ENCODE measurements at places on chromosomes 6 and 20.

GRCh38 chr6:150846641-150847040 is 18.9 kb upstream of the MTHFD1L start:
- no peak for DNase-seq

DNA sequence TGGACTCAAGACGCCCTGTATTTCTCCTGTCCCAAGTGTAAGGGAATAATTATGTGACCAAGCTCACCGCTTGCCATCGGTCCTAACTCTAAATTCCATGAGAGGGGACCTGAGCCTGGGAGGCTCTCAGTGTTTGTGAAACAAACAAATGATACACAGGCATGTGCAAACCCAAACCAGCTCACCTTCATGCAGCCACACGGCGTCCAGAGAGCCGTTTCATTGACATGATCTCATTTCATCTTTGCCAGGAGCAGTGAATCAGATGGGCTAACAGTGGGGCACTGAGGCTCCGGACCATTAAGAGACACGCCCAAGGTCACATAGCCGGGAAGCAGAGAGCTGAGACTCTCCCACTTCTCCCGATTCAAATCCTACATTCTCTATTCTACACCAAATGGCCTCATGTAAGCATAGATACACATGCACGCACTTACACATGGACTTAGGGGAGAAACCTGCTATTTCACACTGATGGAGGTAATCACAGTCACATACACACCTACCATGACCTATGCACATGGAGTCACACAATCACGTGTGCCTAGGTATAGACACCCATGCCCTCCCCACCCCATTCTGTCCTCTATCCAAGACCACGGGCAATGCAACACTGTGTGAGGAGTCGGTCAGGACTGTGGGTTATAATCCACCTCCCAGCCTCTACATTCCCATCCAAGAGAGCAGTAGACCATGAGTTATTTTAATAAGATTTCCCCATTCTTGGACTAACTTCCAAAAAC is 1.1 kb downstream of the BNIP5 start:
- DNase-seq = no peak

DNA sequence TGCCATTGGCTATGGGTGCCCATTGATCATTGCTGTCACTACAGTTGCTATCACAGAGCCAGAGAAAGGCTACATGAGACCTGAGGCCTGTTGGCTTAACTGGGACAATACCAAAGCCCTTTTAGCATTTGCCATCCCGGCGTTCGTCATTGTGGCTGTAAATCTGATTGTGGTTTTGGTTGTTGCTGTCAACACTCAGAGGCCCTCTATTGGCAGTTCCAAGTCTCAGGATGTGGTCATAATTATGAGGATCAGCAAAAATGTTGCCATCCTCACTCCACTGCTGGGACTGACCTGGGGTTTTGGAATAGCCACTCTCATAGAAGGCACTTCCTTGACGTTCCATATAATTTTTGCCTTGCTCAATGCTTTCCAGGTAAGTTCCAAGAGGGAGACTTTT is 16.4 kb downstream of the ADGRF4 start:
- no peak for DNase-seq

- no peak for DNase-seq
These were observed 34.1 kb downstream of the RAB44 start for GRCh38 chr6:36731622-36732310.

DNA sequence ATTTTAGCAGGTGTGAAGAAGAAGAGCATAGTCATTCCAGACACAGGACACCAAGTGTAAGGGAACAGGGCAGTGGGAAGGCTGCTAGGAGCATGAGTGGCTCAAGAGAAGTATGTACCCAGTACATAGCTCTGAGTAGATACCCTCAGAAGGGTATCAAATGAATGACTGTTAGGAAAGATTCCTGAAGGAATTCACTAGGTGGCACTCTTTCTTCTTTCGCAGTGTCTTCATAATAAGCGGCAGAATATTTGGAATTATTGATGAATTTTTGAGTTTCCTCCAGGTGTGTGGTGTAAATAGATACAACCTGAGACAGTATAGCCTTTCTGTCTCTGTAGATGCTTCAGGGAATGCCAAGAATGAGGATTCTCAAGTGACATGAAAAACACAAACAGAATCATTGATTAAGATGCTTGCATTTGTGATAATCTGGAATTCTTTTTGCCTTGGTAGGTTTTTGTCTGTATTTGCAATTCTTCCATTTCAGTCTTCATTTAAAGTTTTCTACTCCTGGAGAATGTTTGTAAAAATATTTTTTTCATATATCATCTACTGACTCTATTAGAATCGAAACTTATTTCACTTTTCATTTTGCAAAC is 264.3 kb upstream of the RIMS1 start:
- no peak for DNase-seq

DNA sequence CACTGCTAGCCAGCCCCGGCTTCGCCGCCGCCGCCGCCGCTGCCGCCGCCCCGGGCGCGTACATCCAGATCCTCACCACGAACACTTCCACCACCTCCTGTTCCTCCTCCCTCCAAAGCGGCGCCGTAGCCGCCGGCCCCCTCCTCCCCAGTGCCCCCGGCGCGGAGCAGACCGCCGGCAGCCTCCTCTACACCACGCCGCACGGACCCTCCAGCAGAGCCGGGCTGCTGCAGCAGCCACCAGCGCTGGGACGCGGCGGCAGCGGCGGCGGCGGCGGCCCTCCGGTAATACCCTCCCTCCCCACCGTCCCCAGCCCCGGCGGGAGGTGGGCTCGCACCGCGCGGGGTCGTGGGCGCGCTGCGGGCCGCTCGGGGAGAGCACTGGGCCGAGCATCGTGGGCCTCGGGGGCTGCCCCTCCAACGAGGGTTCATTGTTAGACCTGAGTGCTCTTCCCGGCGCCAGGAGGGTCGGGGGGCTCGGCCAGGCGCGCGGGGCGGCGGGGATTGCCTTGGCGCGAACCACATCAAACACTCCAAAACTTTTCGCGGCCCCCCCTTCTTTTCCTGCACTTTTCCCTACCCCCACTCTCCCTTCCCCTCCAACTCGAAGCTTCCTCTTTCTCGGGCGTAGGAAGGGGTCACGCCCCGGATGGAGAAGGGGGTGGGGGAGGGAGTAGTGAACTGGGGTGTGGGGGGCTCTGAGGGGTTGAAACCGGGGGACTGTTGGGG is 827 bp downstream of the E2F3 start:
- DNase-seq = peak; percentile 41

DNA sequence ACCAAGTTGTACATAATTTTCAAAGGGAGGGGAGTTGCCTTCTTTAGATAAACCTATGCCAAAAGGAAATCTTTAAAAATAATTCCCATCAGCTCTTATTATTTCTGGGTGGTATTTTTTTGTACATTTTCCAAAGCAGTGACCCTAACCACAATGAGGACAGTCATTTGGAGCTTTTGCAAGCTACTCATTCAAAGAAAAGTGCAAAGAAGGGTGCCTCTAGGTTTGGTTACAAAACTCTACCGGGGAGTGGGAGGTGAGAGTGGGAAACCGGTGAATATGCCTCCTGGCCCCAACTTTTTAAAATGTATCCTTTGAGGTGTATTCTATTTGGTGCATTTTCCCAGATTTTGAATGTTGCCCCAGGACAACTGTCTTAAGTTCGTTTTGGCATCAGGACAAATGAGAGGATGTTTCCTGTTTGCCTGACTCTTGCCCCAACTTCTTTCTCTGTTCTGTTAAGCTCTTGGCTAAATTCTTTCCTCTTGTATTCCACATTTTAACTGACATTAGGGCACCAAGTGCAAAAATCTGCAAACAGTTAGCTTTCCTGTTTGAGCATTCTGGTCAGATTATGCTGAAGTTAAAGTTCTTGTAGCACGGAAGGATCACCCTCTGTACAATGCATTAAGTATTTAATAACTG is 78.9 kb downstream of the SLX4IP start:
- no peak for DNase-seq

DNA sequence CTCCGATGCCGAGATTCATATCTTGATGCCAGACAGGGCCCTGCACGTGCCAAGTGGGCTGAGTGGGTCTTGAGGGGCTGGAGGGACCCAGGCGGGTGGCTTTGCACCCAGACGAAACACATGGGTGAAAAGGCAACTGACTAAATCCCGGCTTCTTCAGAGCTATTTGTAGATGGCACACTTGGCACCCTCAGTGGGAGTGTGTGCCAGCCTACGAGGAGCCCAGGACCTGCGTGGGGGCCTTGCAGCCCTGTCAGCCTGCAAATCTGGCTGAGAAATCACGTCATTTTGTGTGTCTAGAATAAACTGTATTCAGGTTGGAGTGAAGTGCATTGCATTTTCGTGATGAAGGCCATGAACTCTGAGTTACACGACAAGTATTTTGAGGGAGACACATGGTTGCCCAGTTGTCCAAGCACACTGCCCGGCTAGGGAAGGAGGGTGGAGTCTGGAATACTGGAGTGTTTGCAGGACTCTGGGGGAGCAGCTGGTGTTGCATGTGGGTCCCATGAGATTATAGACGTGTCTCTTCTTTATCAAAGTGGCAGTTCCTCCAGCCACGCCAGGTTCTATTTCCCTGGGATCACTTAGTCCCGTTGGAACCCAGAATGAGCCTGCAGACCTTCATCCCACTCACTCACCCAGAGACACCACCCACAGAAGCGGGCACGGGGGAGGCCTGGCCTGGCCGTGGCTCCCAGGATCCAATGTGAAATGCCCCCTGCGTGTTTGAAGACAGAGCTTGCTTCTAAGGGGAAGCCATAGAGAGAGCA is 60.2 kb downstream of the DLL1 start:
- DNase-seq = no peak

GRCh38 chr20:60255866-60256265 is 297.6 kb downstream of the CDH26 start:
- no peak for DNase-seq

DNA sequence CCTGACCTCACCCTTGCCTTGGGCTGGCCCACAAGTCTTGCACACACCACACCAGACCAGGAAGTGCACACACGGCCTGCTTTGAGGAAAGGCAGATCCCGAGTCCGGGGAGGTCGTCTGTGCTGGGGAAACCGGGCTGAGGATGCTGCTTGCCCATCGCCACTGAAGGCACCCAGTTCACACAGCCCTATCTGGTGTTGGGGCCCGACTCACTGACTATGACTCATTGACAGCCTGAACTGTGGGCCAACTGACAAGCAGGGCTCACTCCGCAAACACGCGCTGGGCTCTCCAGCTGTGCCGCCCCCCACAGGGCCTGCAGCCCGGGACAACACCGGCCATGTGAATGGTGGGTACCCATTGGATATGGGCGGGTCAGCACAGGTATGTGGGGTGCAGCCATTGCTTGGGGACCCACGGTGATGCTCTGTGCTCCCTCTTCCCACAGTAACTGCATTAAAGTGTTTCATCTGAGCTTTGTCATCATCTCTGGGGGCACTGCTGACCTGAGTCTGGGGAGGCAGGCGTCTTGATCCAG is 1.6 kb downstream of the SAMD10 start:
- DNase-seq = no peak

DNA sequence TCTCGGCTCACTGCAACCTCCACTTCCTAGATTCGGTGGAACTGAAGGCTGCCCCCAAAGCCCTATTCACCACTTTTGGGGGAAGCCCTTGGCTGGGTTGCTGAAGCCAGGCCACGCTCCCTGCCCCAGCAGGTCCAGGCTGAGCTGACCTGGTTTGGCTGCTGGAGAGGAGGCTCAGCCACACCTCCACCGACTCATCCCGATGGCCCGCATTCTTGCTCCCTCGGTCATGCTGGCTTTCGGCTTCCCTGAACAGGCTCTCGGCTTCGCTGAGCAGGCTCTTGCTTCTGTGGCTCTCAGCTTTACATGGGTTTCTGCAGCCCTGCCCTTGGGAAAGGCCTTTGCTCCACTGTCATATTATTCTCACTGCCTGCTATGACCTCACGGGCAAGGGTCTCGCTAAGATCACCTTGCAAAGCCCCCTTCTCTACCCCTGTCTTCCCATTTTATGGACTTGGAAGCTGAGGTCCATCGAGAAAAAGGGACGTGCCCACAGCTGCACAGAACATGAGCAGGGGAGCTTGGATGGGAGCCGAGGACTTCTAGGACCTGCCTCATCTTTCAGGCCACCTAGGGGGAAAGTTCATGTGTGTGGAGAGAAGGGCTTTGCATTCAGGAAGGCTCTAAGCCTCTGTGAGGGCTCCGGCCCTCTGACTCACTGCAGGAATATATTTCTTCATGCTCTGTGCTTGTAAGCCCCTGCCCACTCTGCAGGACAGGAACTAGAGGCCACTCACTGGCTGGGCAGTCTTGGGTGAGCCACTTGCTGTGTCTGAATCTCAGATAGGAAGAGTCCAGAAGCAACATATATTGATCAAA is 15.6 kb downstream of the ARHGAP40 start:
- DNase-seq = no peak

- no peak for DNase-seq
These were observed 97.3 kb downstream of the ANKRD60 start for GRCh38 chr20:58131151-58131550.

GRCh38 chr6:149305372-149305771 is 12.1 kb upstream of the TAB2 start:
- no peak for DNase-seq

DNA sequence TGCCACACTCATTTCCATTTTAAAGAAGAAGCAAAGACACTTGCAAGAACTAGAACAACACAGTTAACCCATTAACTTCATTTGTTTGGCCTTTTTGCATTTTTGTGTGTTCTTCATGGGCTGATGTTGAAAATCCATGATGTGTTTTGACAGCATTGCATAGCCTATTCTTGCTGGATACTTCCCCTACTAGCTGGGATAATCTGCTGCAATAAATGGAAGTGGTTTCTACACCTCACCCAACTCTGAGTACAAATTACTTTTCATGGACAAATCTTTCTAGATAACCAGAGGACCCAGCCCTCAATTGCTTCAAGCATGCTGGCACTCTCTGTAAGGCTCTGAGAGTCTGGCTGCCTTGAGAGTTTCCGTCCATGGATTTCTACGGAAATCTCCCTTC is 26.5 kb downstream of the CST9L start:
- DNase-seq = no peak

DNA sequence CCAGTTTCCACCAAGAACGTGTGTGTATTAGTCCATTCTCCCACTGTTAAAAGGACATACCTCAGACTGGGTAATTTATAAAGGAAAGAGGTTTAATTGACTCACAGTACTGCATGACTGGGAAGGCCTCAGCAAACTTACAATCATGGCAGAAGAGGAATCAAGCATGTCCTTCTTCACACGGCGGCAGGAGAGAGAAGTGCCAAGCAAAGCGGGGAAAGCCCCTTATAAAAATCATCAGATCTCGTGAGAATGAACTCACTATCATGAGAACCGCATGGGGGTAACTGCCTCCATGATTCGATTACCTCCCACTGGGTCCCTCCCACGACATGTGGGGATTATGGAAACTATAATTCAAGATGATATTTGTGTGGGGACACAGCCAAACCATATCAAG is 13.1 kb downstream of the C20orf203 start:
- no peak for DNase-seq

DNA sequence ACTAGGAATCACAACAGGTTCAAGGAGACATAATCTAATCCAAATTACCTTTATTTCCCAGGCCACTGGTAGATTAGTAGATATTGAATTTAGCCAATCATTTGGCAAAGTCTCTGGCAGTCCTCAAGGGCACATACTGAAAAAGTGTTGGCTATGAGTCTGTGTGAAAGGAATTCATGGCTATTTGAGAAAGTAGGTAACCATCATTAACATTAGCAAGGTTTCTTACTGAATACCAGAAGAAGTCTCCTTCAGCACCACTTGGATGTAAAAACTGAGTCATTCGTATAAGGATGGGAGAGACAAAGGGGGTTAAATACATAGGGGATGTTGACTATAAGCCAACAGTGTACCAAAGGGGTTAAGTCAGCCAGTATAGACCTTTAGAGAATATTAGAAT is 36.7 kb downstream of the AGPAT4 start:
- DNase-seq = no peak

GRCh38 chr6:128397996-128398395 is 122.4 kb downstream of the PTPRK start:
- no peak for DNase-seq
